ENCODE measurements at places on chromosomes 2 and 18.
A peak's percentile ranks its signal among the peaks of the same experiment; 100 is the strongest.

DNA sequence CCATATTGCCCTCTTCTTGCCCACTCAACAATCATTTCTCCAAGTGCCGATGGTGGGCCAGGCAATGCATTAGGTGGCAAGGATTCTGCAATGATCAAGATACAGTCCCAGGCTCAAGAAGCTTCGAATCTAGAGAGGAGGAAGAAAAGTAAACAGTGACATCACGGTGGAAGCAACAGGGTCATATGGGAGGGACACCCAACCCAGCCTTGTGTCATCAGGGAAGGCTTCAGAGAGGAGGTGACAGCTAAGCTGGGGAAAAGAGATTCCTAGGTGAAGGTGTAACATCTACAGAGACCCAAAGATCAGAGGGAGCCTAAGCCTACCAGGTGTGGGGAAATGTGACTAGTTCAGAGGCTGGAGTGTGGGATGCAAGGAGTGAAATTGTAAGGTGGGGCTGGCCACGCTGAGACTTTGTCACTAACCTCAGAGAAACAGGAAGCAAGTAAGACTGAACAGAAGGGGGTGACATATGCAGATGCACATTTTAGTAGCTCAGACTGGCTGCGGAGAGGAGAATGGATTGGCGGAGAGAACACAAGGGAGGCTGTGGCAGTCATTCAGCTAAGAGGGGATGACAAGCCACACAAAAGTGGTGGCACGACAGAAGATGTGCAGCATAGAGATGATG, 104.9 kb downstream of the ANKRD44 start:
- no peak for DNase-seq

GRCh38 chr2:36680012-36680411, 16.5 kb upstream of the VIT start:
- no peak for DNase-seq

- no peak for DNase-seq
These were observed 6.2 kb upstream of the MYL12B start for GRCh38 chr18:3255611-3256165.

DNA sequence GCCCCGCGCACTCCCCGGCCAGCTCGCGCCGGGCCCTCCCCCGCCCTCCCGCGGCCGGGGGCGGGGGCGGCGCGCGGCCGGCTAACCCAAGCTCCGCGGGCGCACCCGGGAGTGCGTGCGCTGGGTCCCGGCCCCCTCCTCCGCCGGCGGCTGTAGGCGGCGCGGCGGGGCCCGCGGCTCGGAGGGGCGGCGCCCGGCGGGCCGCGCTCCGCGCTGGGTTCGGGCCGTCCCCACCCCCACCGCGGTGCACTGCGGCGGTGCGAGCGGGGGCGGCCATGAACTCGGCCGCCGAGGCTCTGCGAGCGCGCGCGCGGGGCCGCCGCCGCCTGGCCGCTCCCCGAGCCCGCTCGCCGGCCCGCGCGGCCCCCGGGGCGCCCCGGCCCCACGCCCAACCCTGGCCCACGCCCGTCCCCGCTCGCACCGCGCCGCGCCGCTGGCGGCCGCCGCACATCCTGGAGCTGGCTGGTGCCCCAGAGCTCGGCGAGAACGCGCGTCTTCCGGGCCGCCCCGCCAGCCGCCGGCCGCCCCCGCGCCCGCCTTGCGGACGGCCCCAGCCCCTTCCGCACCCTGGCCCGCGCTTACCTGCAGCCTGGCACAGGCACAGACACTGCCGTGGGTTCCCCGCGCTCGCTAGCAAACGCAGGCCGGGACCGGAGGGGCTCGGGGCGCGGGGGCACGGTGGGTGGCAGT, at the start of gene ZBTB14:
ZBTB14 (minus strand) TSS at position 496 of the 690 bp plus-strand sequence. CDS start 2,480 bp downstream, outside the sequence.
- DNase-seq = peak; percentile 65

GRCh38 chr2:121617042-121617599, 32.1 kb downstream of the CLASP1 start:
- peak; percentile 30 for DNase-seq

DNA sequence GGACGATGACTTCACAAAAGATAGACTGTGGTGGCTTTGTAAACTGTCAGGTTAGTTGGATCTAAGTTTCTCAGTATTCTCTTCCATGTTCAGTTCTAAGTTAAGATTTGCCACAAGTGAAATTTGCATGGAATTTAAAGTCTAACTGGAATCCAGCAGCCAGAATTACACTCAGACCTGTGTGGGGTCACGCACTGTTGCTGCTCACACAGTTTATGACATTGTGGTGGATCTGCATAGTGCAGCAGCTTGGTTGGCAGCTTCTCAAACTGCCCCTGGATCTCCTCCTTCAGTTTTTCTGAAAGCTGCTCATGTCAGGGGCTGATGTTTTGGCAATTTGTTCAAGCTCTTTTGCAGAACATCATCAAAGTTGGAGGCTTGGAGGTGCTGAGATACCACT, 228.1 kb upstream of the KCNJ3 start:
- no peak for DNase-seq

DNA sequence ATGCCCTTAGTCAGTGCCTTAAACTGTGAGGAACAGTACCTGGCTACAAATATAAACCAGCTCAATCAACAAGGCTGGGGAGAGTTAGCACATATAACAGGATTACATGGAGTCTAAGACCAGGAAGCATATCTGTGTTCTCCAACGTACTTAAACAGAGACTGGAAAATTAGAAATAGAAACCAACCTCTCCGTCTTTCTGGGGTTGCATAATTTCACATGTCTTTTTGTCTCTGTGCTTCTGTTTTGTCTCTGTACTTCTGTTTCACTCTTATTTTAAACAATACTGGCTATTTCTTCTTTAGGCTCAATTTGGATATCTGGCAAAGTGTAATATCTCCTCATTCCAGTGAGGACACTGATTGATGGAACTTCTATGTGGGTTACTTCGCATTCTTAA, 749.0 kb upstream of the ZEB2 start:
- peak; percentile 10 for DNase-seq

- no peak for DNase-seq
These were observed 133.4 kb upstream of the NCK2 start for GRCh38 chr2:105611333-105611637.

- DNase-seq = no peak
These were observed 238.5 kb downstream of the MTX2 start for GRCh38 chr2:176507786-176508185.

- no peak for DNase-seq
These were observed 972 bp downstream of the RSAD2 start for GRCh38 chr2:6878549-6878948.

GRCh38 chr2:220219371-220219770, 591.9 kb downstream of the SLC4A3 start:
- no peak for DNase-seq

DNA sequence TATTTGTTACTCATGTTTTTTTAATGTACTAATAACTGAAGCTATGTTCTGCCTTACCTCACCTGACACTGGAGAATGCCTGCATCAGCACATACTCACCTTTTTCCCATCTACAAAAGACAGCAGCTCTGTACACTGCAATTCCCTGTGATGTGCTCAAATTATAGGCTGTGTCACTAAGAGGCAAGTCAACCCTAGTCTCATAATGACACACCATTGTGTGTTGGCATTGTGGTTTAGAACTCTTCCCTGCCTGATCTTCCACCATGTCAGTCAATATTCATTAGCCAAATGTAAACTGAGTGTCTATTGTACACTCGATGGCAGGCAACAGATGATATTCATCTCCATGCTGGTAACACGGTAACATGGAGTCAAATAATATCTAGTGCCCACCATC, 332.1 kb upstream of the TCF4 start:
- no peak for DNase-seq

DNA sequence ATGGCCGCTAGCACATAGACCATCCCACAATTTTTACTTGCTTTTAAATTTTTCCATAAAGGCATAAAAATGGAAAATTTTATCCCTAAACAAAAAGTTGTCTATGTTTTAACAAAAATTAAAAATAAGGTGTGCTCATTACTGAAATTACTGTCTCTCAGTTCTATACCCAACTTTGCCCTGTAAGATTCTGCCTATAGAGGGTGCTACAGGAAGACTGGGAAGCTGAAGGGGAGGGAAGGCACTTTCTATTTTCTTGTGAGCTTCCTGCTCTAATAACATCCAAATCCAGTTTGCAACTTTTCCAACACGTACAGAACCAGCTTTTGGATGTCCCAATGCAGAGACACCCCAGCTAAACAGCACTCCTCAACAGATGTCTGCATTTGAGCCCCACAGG, 666.9 kb downstream of the PLCL1 start:
- DNase-seq = no peak

DNA sequence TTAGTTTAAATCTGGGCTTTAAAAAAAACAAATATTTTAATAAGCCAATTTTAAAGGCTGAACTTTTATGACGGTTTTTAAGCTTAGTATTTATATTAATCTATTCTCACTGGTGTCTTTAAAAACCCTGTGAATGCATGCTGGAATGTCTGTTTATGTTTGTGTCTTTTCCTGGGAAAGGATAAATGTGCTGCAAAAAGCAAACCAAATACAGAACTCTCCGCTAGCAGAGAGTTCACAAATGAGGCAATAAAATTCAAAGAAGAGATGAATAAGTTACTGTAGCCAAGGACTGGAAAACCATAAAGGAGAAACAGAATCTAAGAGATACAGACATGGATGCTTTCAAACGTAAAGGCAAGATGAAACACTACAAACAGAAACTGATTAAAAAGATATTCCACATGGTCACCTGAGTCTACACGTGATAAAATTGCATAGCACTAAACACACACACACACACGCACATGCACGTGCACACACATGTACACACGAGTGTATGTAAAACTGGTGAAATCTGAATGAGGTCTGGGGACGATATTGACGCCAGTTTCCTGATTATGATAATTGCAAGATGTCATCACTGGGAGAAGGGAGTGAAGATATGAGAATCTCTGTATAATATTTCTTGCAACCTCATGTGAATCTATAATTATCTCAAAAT, 4.5 kb downstream of the TWIST2 start:
- peak; percentile 28 for DNase-seq

GRCh38 chr2:62152000-62152399, 43.9 kb upstream of the B3GNT2 start:
- no peak for DNase-seq

GRCh38 chr2:66704786-66705185, 269.9 kb downstream of the MEIS1 start:
- DNase-seq = no peak

DNA sequence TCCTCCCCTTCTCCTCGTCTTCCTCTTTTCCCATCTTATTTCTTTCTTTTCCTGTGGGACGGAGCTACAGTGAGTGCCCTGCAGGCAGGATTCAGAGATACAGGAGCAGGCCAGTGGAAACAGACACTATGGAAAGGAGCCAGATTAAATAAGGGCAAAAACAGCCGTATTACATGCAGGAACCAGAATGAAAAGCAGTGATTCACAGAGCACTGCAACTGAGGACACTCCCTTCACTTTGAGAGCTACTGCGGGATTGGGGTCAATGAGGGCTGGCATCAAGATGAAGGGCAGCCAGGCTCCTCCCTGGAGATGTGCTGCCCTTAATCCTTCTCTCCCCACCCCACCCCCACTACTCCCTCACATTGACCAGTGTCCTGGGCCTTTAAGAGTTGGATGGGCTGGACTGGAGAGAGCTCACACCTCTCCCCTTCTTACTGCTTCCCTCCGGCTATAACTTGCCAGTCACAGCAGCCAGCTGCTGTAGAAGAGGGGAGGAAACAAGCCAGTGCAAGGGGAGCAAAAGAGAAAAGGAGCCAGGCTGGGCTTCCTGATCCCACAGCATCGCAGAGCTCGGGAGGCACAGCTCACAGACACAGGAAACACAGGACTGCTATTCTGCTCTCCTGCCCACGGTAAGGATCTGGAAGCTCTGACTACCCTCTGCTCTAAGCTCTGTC, at the start of gene PLCD4:
PLCD4 (plus strand) TSS at position 464 of the 680 bp plus-strand sequence. CDS start 7,841 bp downstream, outside the sequence.
- peak; percentile 62 for DNase-seq

DNA sequence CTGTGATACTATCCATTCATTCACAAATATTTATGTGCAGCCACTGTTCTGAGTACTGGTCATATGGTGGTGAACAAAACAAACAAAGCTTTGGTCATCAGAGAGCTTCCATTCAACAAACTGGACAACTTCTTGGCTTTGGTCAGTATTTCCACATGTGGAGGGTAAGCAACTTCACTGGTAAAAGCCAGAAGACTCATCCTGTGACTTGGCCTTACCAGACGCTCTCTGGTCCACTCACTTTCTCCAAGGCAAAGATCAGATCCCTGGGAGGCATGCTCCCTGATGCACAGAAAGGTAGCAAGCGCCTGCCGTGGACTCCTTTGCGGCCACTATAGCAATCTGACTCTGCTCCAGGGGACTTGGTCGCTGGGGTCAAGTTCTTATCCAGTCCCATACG, 179.5 kb downstream of the EN1 start:
- peak; percentile 1 for DNase-seq

DNA sequence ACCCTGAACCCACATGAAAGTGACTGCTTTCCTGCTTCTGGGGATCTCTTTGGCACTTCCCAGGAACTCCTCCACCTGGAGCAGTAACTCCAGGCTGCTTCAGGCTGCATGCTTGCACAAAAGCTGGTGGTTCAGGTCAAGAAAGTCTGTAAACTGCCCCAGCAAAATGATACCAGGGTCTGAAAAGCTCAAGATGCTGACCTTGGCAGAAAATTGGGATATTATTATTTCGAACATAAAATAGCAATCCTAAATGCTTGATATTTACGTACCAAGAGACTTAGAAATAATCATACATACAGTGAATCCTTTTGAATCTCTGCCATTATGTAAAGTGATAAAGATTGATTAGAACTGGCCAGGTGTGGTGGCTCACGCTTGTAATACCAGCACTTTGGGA, 674.3 kb downstream of the ERBB4 start:
- DNase-seq = no peak
